Activated CD4-positive, alpha-beta T cell treated with anti-CD3 and anti-CD28 coated beads for 24 hours (primary cell): ENCODE measurements at places on chromosomes 12 and 14.

- no peak for DNase-seq
These were observed 208.4 kb upstream of the FKBP4 start for GRCh38 chr12:2586156-2587038.

DNA sequence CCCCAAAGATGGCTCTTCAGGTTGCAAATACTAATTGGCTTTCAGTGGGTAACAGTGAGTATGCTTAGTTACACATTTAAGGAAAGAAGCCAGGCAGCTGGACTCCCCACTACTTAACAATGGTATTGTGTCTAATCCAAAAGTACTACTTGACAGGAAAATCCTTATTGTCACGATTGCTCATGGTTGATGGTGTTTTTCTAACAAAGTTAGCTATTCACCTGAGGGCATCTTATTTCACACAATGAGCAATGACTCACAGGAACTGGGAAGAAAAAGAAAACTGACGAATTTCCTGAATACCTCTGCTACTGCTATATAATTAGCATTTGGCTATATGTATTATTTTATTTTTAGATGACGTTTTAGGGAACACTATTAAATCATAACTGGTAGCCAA is 33.4 kb upstream of the ALG10 start:
- no peak for DNase-seq

GRCh38 chr14:85178864-85179263 is 351.1 kb upstream of the FLRT2 start:
- DNase-seq: no peak

DNA sequence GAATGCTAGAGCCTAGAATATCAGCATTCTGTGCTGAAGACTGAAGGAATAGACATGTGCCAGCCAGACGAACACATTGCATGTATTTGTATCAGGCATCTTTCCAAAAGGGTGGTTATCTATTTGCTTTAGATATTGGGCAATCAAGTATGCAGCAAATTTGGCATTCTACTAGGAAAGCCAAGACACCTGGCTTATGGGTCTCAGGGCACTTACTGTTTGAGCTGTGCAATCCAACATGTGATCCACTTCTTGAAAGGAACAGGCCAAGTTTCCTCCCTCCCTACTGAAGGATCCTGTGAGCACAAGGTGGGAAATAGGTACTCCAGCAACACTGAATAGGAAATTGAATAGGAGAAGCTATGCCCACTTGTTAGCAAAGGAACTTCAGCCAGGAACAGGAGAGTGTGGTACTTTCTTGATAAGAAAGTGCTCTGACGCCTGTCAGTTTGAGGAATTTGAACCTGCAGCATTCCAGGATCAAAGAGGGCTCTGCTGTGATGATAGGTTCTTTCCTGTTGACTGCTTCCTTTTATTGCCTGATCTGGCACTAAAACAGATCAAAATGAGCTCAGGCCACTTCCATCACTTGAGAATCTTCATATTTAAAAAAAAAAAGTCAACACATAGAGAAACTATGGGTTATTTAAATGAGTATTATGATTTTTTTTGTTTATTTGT is 20.6 kb downstream of the OR6S1 start:
- no peak for DNase-seq

GRCh38 chr12:118368821-118369220 is 3.9 kb downstream of the TAOK3 start:
- no peak for DNase-seq
